Fibroblast of skin of left biceps (primary cell): ENCODE measurements at places on chromosomes 3 and 15.

DNA sequence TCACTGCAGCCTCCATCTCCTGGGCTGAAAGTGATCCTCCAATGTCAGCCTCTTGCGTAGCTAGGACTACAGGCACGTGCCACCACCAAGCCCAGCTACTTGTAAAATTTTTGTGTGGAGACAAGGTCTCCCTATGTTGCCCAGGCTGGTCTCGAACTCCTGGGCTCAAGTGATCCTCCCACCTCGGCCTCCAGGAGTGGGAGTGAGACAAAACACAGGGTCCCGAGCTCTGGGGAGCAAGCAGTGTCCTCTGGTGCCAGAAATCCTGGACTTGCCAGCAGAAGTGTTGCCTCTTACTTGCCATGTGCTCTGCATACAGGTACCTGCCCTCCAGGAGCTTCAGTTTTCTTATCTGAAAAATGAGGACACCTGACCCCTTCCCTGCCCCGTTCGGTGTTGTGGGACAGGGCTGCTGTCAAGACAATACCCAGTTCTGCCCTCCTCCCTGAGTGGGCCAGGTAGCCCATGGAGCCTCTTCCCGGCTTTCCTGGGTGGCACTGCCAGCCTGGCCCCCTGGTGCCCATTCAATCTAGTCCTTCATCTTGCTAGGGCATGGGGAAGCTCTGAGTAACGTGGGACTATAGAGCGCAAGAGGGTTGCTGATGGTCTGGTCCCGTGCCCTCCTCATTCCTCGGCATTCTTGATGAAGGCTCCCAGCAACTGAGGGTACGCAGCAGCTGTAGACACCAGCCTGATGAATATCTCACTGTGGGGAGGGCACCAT is 164.6 kb downstream of the GOLGA6L4 start:
- DNase-seq, result no peak

- DNase-seq, result no peak
Measured at GRCh38 chr3:125318871-125319270, 56.3 kb downstream of the ZNF148 start.

DNA sequence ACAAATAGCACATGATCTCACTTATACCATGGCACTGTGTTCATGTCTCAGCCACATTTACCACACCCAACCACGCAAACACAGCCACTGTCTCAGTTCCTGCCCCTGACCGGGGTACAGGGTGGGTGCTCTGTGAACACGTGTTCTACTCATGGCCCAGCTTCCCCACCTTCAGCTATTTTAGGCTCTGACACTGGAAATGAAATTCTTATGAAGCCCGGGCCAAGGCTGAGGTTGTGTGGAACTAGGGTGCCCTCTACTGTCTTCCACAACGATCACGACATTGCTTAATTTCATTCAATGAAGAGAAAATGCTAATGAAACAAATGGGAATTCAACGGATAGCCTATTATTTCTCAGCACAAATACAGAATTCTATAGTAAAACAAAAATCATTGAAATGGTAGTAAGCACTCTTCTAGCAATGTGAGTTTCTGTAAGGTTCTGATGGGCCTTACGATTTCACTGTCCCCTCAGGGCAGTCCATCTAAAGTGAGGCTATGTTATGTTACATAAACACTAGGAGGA is 2.1 kb upstream of the GABRA5 start:
- peak; percentile 18 for DNase-seq

- DNase-seq, result no peak
Measured at GRCh38 chr3:141793476-141794260, 30.5 kb downstream of the GRK7 start.

DNA sequence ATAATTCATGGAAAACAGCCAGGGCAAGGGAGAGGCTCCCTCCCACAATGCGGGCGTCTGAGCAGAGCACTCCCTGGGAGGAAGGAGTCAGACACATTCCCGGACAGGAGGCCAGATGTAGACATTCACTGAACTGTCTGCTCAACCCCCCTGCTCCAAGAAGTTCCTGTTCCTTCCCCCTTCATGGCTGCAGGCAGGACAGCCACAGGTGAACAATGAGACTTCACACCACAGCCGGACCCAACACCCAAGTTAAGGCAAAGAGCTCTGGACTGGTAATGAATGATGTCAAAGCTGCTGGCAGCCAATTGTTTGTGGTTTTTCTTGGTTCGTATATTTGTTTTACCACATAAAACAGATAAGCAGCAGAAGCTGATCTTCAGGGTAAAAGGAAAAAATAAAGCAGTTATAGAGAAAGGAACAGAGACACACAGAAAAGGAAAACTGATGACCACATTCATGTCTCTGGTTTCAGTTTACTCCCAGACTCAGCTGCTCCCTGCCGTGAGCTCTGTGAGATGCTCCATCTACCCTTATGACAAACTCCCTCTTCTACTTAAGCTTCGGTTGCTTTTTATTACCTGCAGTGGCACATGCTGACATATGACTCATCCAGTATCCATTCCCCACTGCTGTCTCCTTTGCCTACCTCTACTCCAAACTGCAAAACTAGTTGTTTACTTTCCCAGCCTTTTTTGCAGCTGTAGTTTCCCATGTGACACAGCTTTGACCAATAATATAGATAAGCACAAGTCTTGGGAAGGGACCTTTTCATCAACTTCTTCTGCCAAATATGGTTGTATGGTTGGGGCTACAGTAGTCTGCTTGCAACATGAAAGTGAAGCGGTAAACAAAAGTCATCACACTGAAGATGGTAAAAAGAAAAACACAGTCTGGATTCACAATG is 33.1 kb downstream of the DZIP1L start:
- peak; percentile 49 for DNase-seq

GRCh38 chr15:39578851-39579486 is 1.9 kb upstream of the THBS1 start:
- DNase-seq, result peak; percentile 24

DNA sequence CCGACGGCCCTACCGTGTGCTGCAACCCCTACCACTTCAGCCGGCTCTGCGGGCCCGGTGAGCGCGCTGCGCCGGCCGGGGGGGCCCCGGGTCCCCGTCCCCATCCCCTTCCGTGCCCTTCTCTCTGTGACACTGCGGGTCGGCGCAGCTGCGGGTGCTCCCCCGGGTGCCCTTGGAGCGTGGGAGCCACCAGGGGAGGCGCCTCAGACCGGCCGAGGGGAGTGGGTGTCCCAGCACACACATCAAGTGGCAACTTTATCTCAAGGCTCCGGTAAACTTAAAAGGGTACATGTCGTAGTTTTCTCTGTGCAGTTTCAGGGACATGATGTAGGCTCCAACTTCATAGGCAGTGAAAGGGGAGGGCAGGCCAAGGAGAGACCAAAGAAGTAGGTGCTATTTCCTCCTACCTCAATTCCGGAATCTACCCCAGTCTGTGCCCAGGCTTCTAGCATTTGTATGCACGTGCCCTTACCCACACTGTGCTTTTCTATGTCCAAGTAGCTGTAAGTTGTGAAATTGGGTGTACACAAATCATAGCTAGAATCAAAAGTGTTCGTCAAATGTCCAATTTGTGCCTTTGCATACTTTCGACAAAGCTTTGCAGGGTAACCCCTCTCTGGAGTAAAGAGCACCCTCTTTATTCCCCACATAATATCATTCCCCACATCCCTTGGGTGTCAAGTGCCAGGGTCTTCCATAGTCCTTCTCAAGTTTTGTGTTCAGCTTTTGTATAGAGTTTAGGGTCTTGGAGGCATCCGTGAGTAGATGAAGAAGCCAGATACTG is 2.2 kb downstream of the SMAD6 start:
- no peak for DNase-seq

DNA sequence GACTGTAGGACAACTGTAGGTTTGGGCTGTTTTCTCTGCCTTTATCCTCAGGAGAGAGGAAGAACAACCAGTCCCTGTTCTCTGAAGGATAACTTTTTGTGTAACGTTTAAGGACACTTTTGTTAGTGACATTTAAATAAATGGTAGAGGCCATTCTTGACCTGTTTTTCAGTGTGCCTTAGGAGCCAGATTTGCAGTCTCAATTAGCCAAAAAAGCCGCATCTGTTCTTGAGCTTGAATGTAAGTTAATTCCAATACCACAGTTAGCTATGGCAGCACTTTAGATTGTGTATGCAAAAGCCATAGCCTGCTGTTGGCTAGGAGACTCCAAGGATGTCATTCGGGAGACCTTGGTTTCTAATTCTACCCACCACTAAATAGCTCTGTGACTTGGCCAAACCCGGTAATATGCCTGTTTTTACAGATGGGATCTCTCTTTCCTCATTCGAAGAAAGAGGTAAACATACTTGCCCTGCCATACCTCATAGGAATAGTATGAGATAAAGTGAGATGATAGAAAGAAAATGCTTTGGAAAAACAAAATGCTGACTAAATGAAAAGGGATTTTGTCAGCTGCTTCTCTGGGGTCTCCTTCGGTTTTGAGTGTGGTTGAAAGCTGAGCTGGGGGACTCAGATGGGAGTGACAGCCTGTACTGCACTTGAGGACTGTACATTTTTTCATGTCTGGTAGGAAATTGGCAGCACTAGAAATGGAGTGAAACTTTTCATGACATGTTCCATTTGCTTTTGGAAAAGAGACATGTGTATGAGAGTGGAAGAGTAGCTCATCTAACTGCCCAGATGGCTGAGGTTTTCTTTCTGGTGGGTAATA is 57.3 kb upstream of the ROPN1 start:
- no peak for DNase-seq

DNA sequence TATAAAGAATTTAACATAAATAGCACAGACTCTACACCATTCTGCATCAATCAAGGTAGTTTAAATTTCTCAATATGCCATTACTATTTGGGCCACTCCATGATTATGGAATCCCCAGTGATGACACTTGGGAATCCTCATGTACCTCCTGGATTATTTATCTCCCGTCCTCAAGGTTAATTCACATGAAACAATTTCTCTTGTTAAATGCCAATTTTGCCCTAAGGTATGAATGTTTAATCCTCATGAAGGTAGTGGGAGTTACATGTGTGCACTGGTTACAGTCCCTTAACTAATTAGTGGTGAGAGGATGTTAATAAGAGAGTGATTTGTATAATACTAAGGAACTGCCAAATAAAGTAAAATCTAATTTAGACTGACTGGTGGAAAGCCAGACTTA is 372.3 kb upstream of the MDFIC2 start:
- no peak for DNase-seq

DNA sequence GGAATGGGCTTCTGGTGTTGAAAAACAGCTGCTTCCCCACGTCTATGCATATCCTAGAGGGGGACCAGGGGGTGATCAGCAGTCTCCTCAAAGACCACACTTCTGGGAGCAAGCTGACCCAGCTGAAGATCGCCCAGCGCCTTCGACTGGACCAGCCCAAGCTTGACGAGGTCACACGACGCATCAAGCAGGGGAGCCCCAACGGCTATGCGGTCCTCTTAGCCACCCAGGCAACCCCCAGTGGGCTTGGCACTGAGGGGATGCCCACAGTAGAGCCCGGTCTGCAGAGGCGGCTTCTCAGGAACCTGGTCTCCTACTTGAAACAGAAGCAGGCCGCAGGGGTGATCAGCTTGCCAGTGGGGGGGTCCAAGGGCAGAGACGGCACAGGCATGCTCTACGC is 2.5 kb downstream of the RBM15B start:
- no peak for DNase-seq

GRCh38 chr3:69628951-69629350 is 110.3 kb upstream of the MITF start:
- no peak for DNase-seq

DNA sequence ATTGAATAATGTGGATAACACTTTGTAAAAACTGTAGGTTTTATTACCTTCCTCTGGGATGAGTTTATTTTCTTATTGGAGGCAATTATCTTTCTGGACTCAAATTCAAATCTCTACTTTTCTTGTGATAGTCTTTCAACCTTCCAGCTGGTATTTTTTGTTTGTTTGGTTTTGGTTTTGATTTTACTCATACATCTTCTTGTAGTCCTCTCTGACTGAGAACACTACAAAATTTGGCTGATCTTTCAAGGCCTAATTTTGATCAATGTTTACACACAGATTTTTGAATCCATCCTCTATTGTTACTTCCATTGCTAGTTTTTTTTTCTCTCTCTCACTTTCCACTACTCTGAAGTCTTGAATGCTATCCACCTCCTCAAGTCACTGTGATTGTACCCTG is 303.8 kb upstream of the NECTIN3 start:
- DNase-seq, result no peak

DNA sequence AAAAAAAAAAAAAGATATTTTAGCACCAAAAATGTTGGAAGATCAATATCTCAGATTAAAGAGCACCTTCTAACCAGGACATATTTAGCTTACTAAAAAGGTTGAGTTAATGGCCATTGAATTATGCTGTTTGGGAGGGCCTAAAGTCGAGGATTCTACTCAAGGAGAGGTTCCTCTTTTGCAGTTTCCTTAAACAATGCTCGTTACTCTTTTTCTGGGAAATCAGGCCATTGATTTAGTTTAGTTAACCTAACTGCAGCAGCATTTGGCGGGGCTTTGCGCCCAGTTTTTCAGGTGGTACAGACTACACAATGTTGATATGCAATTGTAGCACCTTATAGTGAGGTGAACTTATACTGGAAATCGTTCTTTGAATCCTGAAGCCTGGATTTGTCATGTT is 6.8 kb downstream of the ABHD2 start:
- no peak for DNase-seq

GRCh38 chr3:13152826-13153710 is 79.8 kb upstream of the IQSEC1 start:
- DNase-seq, result no peak

GRCh38 chr3:171850320-171850959 is 7.3 kb downstream of the TMEM212 start:
- no peak for DNase-seq

DNA sequence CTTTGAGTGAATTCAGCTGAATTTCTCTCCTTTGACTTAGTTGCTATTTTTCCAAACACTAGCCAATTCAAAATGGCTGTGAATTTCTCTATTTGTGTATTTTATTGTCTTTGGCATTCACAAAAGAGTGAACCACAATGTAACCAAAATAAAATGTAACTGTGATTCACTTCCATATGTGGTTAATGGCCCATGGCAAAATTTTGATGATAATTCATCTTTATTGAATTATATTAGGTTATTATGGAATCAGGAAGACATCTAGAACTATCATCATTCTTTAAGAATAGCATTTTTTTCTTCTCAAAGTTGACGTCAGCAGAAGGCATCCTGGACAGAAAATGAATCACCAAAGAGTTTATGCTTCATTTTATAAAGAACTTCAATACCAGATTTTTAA is 705.3 kb upstream of the NAALADL2 start:
- peak; percentile 63 for DNase-seq

GRCh38 chr3:125069452-125069851 is 13.7 kb upstream of the HEG1 start:
- DNase-seq, result no peak

DNA sequence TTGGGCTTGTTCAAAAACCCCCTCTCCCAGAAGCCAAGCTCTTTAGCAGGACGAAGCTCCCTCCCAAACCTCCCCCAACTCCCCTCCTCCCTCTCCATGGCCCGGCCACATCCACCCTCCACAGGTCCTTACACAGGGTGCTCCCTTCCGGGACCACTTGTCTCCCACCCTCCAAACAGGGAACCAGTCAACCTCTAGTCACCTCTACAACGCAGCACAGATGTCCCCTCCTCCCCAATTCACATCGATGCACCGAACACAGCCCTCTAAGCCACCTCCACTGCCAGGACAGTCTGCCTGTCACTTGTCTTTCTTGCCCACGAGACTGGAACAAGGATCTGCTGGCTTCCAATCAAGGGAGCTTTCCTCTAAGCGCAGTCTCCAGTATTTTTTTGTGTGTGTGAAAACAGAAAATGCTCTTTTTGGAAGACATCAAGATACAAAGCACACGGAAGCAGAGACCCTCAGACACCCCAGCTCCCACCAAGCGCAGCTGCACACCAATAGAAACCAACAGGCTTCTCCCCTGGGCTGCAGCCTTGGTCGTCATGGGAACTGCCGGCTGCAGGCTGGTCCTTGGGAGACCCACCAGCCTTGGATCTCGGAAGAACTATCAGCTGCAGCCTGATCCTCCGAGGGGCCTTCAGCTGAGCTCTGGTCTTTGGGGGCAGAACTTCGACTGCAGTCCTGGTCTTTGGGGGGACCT is 26.5 kb downstream of the IQSEC1 start:
- DNase-seq, result no peak
